ENCODE measurements at places on chromosomes 11 and 22. TPM values are rescaled to one million over a fixed set of nuclear protein-coding genes. Genes with fewer than 3 reads are reported as not detected.

The HYOU1 gene
- 223 TPM for total RNA-seq

The KRTAP5-2 gene
- not detected for total RNA-seq

The LRRC75B gene
- total RNA-seq = 7.8 TPM

The TRIM51 gene
- total RNA-seq = not detected

The IGSF22 gene
- 0.35 TPM for total RNA-seq

The OR2D2 gene
- total RNA-seq = 0.40 TPM

The TP53AIP1 gene
- total RNA-seq = 0.10 TPM

The PNPLA5 gene
- not detected for total RNA-seq

The ALDH3B1 gene
- total RNA-seq = 12.5 TPM

The DGAT2 gene
- 3.7 TPM for total RNA-seq

The OR4P4 gene
- total RNA-seq = not detected

The RIBC2 gene
- 0.30 TPM for total RNA-seq

The OR8D4 gene
- not detected for total RNA-seq

The FAM227A gene
- total RNA-seq = 8.9 TPM

The MGAT3 gene
- not detected for total RNA-seq

The EXT2 gene
- 124 TPM for total RNA-seq

The GTF2H1 gene
- 72.2 TPM for total RNA-seq

The MB gene
- total RNA-seq = not detected

The TRIM49 gene
- total RNA-seq = not detected

The ADAMTS15 gene
- total RNA-seq = 0.35 TPM

The MS4A6A gene
- not detected for total RNA-seq

The RIC3 gene
- total RNA-seq = 6.1 TPM

The ELF5 gene
- total RNA-seq = not detected

The ARHGAP42 gene
- 15.8 TPM for total RNA-seq

The CCDC15 gene
- 0.17 TPM for total RNA-seq

The INS gene
- total RNA-seq = not detected

The MPZL2 gene
- total RNA-seq = 53.3 TPM

The MS4A6E gene
- not detected for total RNA-seq

The MRGPRE gene
- total RNA-seq = not detected

The OMP gene
- not detected for total RNA-seq

The ART1 gene
- not detected for total RNA-seq

The MRTFA gene
- total RNA-seq = 29.3 TPM

The OR51L1 gene
- not detected for total RNA-seq

Measured in renal cortical epithelial cell (primary cell).